Suprapubic skin (tissue), 4 donors: ENCODE measurements at places on chromosomes 5 and 9. TPM values are rescaled to one million over a fixed set of nuclear protein-coding genes. Genes with fewer than 3 reads are reported as not detected.

DNA sequence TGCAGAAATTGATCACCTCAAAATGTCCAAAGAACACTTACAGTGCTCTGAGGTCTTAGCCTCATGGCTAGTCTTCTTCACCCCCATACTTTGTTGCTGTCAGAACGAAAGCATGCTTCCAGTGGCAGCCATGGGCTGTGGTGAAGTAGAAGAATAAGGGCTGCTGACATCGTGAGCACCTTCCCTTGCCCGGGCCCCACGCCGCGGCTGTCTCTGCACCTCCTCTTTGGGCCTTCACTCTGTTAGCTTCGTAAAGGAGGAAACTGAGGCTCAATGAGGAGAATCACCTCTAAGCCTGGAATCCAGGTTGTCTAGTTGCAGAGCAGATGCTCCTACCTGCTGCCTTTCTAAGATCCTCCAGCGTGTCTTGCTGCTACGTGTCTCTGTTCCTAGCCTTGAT is 139.5 kb upstream of the SLC28A3 start:
- no peak for DNase-seq

DNA sequence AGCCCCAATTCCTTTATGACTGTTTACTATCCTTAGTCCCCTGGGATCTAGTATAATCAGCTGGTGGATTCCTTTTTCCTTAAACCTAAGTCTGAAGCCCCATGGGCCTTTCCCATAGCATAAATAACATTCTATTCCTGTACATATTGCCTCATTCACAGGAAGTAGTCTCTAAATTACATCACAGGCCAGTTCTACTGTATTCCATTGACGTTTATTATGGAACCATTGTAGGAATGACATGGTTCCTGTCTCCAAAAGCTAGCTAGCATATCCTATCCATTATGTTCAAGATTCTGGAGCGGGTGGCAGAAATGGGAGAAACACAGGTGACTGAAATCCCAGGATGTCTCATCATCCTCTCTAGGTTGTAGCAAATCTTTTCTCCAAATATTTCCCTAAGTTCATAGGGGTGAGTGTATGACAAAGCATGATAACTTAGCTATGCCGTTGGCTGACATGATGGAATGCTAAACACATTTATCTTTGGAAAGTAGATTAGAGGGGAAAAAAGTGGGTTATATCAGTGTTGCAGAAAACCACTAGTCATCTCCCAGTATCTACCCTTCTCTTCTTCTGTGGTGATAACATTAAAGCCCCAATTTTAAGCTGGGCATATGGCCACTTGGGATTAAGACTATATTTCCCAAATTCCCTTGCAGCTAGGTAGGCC is 140.1 kb downstream of the FGF1 start:
- no peak for DNase-seq

- no peak for DNase-seq
Measured at GRCh38 chr9:34562135-34562745, 27.3 kb downstream of the CNTFR start.

DNA sequence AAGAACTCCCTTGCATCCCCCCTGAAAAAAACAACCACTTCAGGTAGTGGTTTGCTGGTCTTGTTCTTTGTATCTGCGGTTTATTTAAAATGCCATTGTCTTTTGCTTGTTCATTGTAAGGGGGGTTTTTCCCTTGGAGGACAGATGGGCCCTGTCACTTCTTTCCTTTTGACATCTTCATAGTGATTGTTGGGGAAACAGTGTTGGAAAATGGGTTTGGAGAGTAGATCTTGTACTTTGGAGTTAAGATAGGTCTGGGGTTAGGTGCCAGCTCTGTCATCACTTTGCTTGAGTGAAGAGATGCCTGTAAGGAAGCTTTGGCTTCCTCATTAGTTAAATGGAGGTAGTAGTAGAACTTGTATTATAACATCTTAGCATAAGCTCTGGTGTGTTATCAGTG is 112.4 kb downstream of the KDM4C start:
- DNase-seq, result no peak

- no peak for DNase-seq
Measured at GRCh38 chr9:136219276-136219675, 14.3 kb upstream of the LHX3 start.

The AMACR gene
- 10.7 TPM for total RNA-seq

GRCh38 chr5:36417668-36418067 is 116.0 kb upstream of the RANBP3L start:
- DNase-seq, result no peak
